Mammary microvascular endothelial cell (primary cell): ENCODE measurements at places on chromosomes 7 and 10. TPM values are rescaled to one million over a fixed set of nuclear protein-coding genes. Genes with fewer than 3 reads are reported as not detected.

Gene HEPACAM2
- total RNA-seq, result not detected in 2 replicates

Gene SEMA3E
- total RNA-seq, result 0.27 and 0.69 TPM in 2 replicates

Gene TWIST1
- total RNA-seq, result not detected in 2 replicates

Gene DMBT1
- total RNA-seq, result not detected in 2 replicates

Gene TRIM73
- 0.05 TPM in 1 of 2 replicates, not detected in the other for total RNA-seq
